ENCODE measurements at places on chromosomes 12 and 14. TPM values are rescaled to one million over a fixed set of nuclear protein-coding genes. Genes with fewer than 3 reads are reported as not detected.

GRCh38 chr12:71848212-71848611 lies 8.7 kb downstream of the TBC1D15 start:
- H3K27ac ChIP-seq = no peak overlapping the region
- no peaks in the 10 kb centered on the region for H3K4me1 ChIP-seq
- H3K4me3 ChIP-seq = no peak overlapping the region
- H3K36me3 ChIP-seq = no peaks in the 10 kb centered on the region
- no peaks in the 10 kb centered on the region for H3K27me3 ChIP-seq
- no peak for DNase-seq

DNA sequence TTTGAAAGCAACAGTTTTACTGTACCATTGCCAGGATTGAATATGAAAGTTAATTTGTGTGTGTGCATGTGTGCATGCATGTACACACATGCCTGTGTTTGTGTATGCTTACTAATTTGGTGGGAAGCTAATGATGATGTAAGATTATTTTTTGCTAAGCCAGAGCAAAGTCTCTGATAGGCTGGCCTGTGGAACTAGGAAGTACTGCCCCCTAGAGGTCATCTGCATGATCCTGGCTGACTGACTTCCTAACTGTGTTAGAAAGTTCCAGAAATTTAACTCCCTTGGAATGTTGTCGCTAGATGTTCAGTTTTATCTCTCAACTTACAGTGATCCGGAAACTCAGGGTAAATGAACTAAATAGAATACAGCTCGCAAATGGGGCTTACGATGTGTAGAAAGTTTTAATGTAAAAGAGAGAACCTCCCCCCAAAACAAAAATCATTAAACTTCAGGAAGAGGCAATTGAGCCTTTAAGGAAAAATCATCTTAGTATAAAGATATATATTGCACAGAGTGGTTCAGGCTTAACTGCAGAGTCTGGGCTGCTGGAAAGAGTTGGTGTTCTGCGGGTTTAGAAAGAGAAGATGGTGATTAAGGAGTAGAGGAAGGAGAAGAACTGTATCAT lies 34.3 kb upstream of the SLC38A1 start:
- no peak overlapping the region for H3K4me3 ChIP-seq
- peak; percentile 2 for DNase-seq
- no peaks in the 10 kb centered on the region for H3K36me3 ChIP-seq
- no peaks in the 10 kb centered on the region for H3K4me1 ChIP-seq

GRCh38 chr14:68621400-68622365 lies 171.2 kb downstream of the ZFP36L1 start:
- no peak overlapping the region for H3K27ac ChIP-seq
- peaks cover 10% of the 10 kb centered on the region for H3K4me1 ChIP-seq
- no peak for DNase-seq

- no peaks in the 10 kb centered on the region for H3K4me1 ChIP-seq
- H3K27ac ChIP-seq = no peak overlapping the region
- no peak overlapping the region for H3K4me3 ChIP-seq
- no peaks in the 10 kb centered on the region for H3K27me3 ChIP-seq
- H3K36me3 ChIP-seq = no peaks in the 10 kb centered on the region
Observed at GRCh38 chr14:104734991-104735779, 11.2 kb downstream of the ADSS1 start.

DNA sequence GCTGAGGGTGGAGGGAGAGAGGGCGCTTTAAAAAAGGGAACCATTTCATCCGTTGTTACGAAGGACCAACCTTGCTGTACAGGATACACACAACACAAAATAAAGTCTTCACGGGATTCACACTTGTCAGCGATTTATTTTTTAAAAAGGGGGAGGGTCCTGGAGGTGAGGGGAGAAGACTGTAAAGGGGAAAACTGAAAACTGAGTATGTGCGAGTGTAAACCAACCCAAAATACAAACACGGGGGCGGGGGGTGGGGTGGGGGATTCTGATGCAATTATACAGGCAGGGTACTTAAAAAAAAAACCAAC lies 499 bp upstream of the PRKAG1 start:
- no peak for DNase-seq
- peak overlapping the region; percentile 93 for H3K27ac ChIP-seq
- H3K36me3 ChIP-seq = peaks cover 8% of the 10 kb centered on the region
- peak overlapping the region; percentile 71 for H3K4me3 ChIP-seq

DNA sequence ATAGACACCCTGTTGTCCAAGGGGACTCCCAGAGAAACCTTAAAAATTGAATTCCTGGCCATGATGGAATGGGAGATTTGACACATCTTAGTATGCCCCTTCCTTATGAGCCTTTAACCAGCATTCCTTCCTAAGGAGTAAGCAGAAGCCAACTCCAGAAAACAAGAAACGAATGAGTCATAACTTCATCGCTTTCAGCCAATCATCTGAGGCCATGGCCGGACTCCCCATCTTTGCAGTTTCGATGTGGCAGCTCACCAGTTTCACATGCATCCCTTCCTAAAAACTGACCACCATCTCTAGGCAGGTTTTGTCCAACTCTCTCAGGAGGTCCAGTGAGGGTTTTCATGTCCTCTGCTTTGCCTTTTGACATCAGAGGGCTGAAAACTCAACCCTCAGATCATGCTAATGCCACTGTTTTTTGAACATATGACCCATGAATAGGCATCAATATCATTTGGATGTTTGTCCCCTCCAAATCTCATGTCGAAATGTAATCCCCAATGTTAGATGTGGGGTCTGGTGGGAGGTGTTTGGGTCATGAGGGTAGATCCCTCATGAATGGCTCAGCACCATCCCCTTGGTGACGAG lies 19.9 kb downstream of the DAAM1 start:
- no peaks in the 10 kb centered on the region for H3K36me3 ChIP-seq
- H3K27me3 ChIP-seq = no peaks in the 10 kb centered on the region
- H3K4me1 ChIP-seq = peaks cover 8% of the 10 kb centered on the region

- no peak overlapping the region for H3K27ac ChIP-seq
- H3K4me1 ChIP-seq = no peaks in the 10 kb centered on the region
- H3K4me3 ChIP-seq = no peak overlapping the region
- no peaks in the 10 kb centered on the region for H3K27me3 ChIP-seq
Observed at GRCh38 chr14:85537526-85537925, 7.6 kb downstream of the FLRT2 start.

GRCh38 chr14:42523666-42524065 lies 917.0 kb downstream of the LRFN5 start:
- H3K4me3 ChIP-seq = no peak overlapping the region
- H3K4me1 ChIP-seq = no peaks in the 10 kb centered on the region
- DNase-seq = peak; percentile 36

DNA sequence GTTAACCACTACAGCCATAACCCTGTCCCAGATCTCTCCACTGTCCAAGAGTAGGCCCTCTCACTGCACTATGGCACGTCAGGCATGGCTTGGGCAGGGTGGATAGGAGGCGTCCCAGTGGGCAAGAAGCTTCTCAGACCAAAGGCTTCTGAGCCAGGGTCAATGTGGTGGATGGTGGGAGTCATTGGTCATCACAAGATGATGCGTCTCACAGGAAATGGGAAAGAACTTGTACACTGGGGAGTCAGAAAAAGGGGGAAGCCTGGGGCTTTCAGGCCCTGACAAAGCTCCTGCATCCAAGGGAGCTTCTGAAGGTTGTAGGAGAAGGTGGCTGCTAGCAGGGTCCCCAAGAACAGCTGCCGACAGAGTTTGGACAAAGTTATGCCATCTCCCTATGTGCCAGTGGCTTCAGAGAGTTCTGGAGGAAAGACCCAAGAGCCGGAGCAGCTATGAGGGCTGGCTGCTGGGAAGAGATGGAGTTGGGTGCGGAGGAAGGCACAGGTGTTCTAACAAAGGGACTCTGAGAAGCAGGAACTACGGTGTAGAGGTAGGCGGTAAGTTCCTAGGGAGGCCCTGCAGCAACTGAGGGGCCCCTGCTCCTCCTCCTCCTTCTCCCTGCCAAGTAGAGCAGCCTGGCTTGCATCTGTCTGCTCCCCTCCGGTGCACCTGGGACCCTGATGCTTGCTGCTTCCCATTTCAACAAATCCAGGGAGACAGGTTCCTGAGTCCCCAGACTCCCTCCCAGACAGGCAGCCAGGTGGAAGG lies 81.1 kb downstream of the ARL6IP4 start:
- peaks cover 15% of the 10 kb centered on the region for H3K4me1 ChIP-seq
- no peaks in the 10 kb centered on the region for H3K36me3 ChIP-seq
- DNase-seq = no peak
- H3K27me3 ChIP-seq = no peaks in the 10 kb centered on the region
- H3K27ac ChIP-seq = no peak overlapping the region

GRCh38 chr14:35221462-35221861 lies 70.7 kb upstream of the PSMA6 start:
- peaks cover 2% of the 10 kb centered on the region for H3K36me3 ChIP-seq
- no peak for DNase-seq
- H3K27me3 ChIP-seq = no peaks in the 10 kb centered on the region
- no peak overlapping the region for H3K27ac ChIP-seq
- H3K4me1 ChIP-seq = no peaks in the 10 kb centered on the region
- no peak overlapping the region for H3K4me3 ChIP-seq

DNA sequence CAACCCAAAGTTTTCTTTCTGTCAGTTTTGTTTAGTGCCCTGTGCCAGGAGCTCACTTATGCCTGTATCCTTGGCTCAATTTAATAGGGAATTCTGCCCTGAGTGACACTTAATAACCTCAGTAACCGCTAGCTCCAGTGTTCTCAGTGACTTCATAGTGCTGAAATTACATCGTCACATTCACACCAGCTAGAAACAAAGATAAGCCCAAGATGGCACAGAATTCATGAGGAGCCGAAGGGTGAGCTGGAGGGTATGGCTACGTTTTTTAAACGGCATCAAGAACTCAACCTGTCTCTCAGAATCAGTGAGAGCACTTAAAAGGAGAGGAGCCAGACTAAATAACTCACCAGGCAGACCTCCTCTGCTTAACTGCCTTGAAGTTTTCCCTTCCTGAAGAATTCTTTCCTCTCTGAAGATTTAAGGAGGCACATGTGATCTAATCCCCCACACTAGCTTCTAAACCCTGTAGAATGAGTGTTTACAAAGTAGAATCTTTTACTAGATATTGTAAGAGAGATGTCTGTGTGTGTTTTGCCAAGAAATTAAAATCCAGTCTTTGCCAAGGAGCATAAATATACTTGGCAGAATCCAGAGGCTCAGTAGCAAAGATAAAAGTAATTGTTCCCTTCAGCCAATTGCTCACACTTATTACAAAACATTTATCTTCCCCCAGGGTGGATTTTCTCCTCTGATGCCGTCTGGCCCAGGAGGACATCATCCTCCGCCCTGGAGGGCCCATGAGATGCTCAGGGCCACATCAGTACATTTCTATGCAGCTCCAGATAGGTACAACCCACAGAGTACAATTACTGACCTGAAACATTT lies 37.3 kb downstream of the PTGER2 start:
- H3K36me3 ChIP-seq = no peaks in the 10 kb centered on the region
- H3K4me1 ChIP-seq = no peaks in the 10 kb centered on the region
- DNase-seq = no peak
- H3K4me3 ChIP-seq = no peak overlapping the region
- no peaks in the 10 kb centered on the region for H3K27me3 ChIP-seq
- no peak overlapping the region for H3K27ac ChIP-seq

DNA sequence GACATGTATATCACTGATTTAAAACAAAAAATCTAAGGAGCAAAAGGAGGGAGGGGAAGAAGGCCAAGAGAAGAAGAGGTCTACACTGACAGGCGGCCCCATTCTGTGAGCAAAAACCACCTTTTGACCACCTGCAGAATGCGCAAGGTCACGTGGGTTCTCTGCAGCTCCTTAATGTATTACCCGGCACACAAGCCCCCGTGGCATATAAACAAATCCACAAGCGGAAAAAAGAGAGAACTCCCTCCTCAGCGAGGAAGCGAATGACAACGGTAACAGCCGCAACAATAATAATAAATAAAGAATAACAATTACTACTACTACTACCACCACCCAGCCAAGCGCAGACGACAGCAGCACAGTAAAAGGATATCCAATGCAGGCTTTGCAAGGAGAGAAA lies 1.3 kb downstream of the KSR2 start:
- no peak overlapping the region for H3K27ac ChIP-seq
- no peak for DNase-seq
- H3K4me1 ChIP-seq = no peaks in the 10 kb centered on the region

GRCh38 chr12:117388951-117389446 lies 27.6 kb upstream of the NOS1 start:
- no peak for DNase-seq
- H3K4me1 ChIP-seq = no peaks in the 10 kb centered on the region

GRCh38 chr14:52700701-52701172 lies 5.4 kb upstream of the ERO1A start:
- H3K4me3 ChIP-seq = no peak overlapping the region
- no peaks in the 10 kb centered on the region for H3K36me3 ChIP-seq
- H3K4me1 ChIP-seq = peaks cover 12% of the 10 kb centered on the region
- H3K27ac ChIP-seq = peak overlapping the region; percentile 56

- H3K4me3 ChIP-seq = no peak overlapping the region
- H3K27me3 ChIP-seq = no peaks in the 10 kb centered on the region
- H3K27ac ChIP-seq = no peak overlapping the region
- H3K36me3 ChIP-seq = no peaks in the 10 kb centered on the region
- DNase-seq = no peak
Observed at GRCh38 chr12:24770821-24771220, 178.1 kb downstream of the BCAT1 start.

Gene ESR2
- 1.6 TPM for total RNA-seq

Gene YEATS4
- 23.5 TPM for total RNA-seq

Gene TPH2
- not detected for total RNA-seq
